LHCN-M2 (cell line): ENCODE measurements at places on chromosomes 5 and 9.

- DNase-seq, result no peak
Measured at GRCh38 chr9:99881769-99882168, 24.7 kb upstream of the STX17 start.

- DNase-seq, result peak; percentile 96
Measured at GRCh38 chr5:59036274-59036961, 453.5 kb downstream of the RAB3C start.

GRCh38 chr5:179300581-179301180, 44.6 kb downstream of the ADAMTS2 start:
- DNase-seq, result no peak

DNA sequence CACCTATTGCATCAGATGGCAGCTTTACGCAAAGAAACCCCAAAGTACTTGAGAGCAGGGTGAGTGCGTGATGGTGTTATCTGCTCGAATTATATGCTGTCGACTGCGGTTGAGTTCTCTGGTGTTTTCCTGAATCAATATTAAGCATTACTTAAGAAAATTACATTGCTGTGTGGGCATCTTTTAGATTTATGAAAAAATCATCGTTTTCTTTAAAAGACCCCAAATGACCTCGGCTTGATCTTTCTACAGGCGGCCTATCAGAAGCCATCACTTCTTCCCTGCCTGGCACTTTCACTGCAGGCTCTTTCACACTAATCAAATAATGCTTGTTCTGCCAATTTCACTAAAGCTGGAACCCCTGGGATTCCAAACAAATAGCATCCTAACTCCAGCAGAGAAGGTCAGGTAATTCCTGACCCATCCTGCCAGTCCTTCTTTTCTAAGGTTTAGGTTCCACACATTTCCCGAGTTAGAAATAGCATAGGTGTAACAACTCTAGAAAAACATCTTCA, 1.7 kb downstream of the UBE2QL1 start:
- DNase-seq, result no peak

DNA sequence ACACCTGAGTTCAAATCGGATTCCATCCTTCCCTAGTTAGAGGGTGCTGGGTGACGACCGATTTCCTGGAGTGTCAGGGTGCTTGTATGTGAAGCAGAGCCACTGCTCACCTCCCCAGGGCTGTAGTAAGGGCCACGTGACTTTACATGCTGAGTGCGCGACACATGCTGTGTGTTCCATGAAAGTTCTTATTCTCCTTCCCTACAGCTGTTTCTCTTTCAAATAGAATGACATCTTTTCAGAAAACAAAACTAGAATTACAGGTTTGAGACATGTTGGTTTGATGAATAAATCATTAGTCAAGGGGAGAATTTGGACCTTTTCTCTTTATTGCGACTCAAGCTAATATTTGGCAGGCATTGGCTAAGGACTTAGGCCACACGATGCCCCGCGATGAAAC, 113.1 kb downstream of the JMY start:
- DNase-seq, result no peak

- DNase-seq, result no peak
Measured at GRCh38 chr9:114806526-114806900, 674 bp upstream of the TNFSF15 start.

GRCh38 chr5:54874337-54875021, 110.9 kb downstream of the ESM1 start:
- no peak for DNase-seq

DNA sequence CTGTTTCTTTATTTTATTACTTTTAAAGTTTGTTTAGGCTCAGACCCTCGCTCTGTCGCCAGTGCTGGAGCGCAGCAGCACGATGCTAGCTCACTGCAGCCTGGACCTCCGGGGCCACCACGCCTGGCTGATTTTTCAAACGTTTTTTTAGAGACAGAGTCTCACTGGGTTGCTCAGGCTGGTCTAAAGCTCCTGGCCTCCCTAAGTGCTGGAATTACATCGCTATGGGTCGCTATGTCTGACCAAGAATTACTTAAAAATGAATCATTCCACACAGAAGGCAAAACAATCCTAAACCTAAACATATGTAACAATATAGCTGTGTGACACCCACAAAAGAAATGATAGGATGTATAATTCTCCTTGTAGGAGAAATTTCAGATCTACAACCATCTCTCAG, 86.9 kb upstream of the SIMC1 start:
- DNase-seq, result peak; percentile 3

DNA sequence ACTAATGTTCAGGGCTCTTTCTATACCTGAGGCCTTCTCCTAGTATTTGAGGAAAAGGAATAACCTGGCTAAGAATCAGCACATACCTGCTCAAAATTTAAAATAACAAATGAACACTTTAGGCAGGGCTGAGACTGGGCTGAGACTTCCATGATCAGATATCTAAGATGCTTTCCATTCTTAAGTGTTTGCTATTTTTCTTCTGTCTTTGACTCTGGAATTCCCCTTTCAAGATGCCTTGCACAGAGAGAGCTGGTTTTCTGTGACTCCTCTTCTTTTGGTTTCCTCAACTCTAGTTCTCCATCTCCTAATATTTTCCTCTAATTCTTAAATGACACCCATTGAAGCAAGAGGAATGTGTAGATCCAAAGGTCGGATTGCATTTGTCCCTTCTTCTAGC, 61.1 kb downstream of the DPYSL3 start:
- DNase-seq, result no peak

DNA sequence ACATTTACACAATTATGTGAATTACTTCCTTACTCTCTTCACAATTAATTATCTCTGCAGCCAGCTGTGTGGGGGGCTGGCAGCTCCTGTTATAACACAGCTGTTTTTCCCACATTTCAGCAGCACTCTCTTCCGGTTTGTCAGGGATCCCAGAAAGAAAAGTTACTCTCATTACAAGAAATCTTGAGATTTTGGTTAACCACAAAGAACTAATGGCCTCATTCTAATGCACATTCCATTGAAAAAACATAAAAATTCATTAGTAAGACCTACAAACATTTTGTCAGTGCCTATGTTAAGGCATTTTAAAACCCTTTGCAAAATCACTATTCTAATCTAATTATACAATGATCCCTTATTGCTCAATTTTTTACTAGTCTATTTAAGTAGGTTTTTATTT, 64.1 kb downstream of the PDE4D start:
- DNase-seq, result peak; percentile 92

DNA sequence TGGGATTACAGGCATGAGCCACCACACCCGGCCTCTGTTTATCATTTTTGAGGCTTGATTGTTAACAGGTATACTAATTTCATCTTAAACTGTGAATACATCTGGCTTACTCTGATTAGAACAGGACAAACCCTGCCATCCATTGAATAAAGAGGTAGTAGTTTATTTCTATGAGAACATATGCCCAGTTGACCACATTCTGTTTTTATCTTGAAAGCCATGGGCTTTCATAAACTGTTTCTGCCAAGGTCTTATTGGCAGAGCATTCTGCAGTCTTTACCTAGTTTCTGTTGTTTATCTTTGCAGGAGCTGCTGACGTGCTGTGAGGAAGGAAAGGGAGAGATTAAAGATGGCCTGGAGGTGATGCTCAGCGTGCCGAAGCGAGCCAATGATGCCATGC, 184.9 kb upstream of the OTULINL start:
- no peak for DNase-seq

GRCh38 chr9:93059011-93059714, 662 bp downstream of the SUSD3 start:
- DNase-seq, result no peak

GRCh38 chr5:53260446-53260845, 150.9 kb upstream of the MOCS2 start:
- DNase-seq, result no peak

GRCh38 chr9:112446080-112446479, 40.5 kb upstream of the KIAA1958 start:
- no peak for DNase-seq

DNA sequence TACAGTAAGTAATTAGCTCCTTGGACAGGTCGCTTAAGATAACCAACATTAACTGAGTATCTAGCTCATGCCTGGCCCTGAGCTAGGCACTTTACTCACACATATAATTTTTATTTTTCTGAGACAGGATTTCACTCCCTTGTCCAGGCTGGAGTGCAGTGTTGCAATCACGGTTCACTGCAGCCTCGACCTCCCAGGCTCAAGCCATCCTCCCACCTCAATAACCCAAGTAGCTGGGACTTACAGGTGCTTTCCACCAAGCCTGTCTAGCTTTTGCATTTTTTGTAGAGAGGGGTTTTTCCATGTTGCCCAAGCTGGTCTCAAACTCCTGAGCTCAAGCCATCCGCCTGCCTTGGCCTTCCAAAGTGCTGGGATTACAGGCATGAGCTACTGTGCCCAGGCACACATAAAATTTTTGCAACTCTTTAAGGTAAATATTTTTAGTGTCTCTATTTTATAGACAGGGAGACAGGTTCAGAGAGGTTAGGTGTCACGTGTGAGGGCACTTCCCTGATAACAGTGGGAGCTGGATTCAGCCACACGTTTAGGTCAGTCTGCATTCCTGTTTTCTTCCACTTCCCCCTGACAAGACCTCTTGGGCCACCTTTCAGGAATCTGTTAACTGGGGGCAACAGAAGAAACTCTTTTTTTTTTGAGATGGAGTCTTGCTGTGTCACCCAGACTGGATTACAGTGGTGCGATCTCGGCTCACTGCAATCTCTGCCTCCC, 18.2 kb downstream of the HBEGF start:
- no peak for DNase-seq

DNA sequence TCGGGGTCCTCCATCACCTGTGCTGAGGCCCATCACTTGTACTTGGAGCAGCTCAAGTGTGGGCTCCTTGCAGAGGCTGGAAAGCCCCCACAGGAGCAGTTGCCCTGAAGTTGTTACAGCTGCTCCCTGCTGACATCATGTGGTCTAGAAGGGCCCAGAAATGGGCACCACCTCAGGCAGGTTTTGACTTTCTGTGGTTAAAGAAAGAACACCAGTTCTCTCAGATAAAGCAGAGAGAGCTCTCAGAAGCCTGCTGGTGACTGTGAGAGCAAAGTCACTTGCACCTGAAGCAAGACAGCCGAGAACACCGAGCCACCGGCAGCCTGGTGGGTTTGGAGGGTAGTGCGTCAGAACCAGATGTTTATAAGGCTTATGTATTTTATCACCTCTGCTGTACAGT, 70.4 kb downstream of the MVB12B start:
- peak; percentile 61 for DNase-seq

GRCh38 chr5:66717455-66718373, 121.5 kb downstream of the MAST4 start:
- no peak for DNase-seq

DNA sequence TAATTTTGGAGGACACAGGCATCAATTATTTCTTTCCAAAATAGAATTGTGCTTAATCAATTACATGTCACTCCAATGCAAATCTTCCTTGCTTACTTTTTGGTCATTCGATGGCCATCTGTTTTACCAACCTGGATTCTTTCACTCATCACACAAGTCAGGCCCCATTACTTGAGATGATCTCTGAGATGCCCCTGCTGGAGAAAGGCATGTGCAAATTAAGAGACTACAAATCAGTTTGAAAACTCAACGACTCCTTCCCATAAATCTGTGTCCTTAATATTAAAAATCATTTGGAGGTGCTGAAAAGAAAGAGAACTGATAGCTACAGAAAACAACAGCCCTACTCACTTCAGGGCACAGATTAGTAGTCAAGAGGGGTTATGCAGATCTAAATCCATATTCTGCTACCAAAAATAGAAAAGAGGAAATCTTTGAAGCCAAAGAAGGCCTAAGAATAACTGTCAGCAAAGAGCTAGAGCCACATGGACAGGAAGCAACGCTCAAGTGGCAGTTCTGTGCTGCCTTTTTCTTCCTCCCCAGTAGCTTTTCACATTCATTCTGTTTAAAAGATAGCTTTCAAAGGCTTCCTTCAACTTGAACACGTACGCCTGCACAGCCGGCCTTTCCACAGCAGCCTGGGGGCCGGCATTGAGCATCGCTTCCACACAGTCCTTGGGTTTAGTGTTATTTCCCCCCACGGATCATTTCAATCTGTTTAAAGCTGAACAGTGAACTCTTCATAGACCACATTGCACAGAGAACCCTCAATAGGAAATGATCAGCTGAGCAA, 79.3 kb upstream of the MAP3K1 start:
- DNase-seq, result no peak

- no peak for DNase-seq
Measured at GRCh38 chr5:586751-587285, 25.3 kb upstream of the CEP72 start.

GRCh38 chr5:174694611-174695010, 29.8 kb upstream of the MSX2 start:
- no peak for DNase-seq

GRCh38 chr9:26565118-26565517, 327.5 kb downstream of the CAAP1 start:
- DNase-seq, result no peak
